ENCODE measurements at places on chromosomes 5 and 9. TPM values are rescaled to one million over a fixed set of nuclear protein-coding genes. Genes with fewer than 3 reads are reported as not detected.

GRCh38 chr5:124538191-124538590 is 208.2 kb downstream of the ZNF608 start:
- no peak for DNase-seq

DNA sequence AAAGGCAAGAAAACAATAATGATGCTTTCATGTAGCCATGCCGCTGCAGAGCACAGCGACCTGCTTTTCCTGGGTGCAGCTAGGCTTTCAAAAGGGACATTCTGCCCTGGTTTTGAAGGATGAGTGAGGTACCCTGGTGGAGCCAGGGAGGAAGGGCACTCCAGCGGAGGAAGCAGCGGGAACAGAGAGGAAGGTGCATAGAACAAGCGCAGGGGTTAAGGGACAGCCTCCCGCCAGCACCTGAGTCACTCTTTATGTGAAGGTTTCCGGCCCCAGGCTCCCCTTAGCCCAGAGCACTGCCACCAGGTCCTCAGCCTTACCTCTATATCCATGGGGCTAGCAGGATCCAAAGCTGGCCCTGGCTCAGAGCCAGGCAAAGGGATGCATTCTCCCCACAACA is 221.1 kb downstream of the CDK5RAP2 start:
- no peak for DNase-seq

GRCh38 chr5:137195483-137195882 is 303.6 kb downstream of the SPOCK1 start:
- DNase-seq, result no peak

- no peak for DNase-seq
Measured at GRCh38 chr9:17613758-17614157, 34.9 kb downstream of the SH3GL2 start.

LEAP2 gene
- 0.51 TPM for total RNA-seq

SLC30A5 gene
- 14.2 TPM for total RNA-seq

SNAPC3 gene
- 19.9 TPM for total RNA-seq

DNA sequence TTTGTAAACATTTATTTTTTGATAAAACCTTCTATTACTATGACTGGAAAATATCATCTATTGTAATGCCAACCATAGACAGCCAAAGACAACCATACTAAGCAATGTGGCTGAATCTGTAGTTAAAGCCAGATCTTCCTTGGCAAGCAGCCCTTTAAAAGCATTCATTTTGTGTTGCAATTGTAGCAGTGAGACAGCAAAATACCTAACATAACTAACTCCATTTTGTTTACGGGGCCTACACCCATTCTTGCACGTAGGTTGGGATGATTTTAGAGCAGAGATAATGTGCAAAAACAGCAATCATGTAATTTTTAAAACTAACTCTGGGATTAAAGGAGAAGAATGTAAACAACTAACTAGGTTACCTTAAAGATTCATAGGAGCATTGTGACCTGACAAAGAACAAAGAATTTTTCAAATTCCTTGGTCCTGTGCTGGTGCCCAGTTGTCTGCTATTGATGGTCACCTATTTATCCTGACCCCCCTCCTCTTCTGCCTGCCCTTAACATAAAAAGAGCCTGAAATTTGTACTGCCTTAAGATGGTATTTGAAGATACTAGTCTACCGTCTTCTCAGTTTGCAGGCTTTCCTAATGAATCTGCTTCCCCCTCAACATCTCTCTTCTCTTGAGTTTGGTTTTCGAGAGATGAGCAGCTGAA is 10.6 kb downstream of the IFNA1 start:
- no peak for DNase-seq

OXCT1 gene
- total RNA-seq, result 19.6 TPM

DNA sequence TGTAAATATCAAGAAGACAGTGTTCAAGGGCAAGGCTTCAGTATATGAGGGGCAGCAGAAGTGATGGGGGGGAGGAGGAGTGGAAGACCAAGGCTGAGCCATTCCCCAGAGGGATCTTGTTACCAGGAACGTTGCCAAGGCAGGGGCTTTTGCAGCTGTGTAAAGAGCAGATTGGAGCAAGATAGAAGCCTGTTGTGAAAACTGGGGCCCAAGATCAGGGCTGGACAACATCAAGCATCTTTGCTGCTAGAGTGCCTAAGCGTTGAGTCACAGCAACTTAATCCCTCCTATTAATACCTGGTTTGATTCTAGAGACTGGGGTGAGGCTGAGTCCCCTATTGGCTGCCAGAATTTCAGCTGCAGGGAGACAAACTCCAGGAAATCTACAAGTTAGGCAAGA is 18.4 kb upstream of the ERCC6L2 start:
- DNase-seq, result no peak

LCN15 gene
- not detected for total RNA-seq

INSL6 gene
- not detected for total RNA-seq

IFNE gene
- total RNA-seq, result not detected

DNA sequence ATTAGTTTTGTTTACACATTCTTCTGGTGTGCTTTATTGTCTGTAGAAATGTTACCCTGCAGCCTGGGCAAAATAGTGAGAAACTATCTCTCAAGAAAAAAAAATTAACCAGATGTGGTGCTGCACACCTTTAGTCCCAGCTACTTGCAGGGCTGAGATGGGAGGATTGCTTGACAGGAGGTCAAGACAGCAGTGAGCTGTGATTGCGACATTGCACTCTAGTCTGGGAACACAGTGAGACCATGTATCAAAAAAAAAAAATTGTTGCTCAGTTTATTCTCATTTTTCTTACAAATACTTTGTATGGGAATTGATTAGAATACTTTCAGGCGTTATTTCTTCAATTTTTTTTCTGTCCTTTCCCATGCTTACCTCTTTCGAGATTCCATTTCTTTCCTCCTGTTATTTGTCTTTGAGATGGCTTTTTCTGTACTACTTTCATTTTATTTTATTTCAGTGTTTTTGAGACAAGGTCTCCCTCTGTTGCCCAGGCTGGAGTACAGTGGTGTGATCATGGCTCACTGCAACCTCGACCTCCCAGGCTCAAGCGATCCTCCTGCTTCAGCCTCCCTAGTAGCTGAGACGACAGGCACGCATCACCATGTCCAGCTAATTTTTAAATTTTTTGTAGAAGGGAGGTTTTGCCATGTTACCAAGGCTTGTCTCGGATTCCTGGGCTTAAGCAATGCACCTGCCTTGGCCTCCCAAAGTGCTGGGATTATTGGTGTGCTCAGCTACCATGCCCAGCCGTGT is 24.9 kb downstream of the TENT2 start:
- DNase-seq, result no peak

NR4A3 gene
- total RNA-seq, result 40.8 TPM

DNA sequence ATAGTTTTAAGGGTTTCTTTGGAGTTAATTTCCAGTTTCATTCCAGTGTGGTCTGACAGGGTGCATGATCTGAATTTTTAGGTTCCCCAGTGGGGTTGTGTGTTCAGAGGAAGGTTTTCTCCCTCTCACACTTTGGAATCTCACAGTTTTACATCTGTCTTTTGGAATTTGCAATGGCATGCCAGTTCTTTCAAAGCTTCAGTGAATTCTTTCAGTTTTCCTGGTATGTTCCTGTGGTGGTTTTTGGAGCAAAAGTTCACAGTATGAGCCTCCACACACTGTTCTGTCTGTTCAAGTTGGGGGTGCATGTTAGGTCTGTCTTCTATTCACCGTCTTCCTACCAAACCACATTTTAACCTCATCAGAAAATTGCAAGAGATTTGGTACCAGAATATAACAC is 624.2 kb downstream of the KCTD16 start:
- no peak for DNase-seq

GRCh38 chr5:170917113-170917512 is 55.3 kb downstream of the RANBP17 start:
- no peak for DNase-seq

DNA sequence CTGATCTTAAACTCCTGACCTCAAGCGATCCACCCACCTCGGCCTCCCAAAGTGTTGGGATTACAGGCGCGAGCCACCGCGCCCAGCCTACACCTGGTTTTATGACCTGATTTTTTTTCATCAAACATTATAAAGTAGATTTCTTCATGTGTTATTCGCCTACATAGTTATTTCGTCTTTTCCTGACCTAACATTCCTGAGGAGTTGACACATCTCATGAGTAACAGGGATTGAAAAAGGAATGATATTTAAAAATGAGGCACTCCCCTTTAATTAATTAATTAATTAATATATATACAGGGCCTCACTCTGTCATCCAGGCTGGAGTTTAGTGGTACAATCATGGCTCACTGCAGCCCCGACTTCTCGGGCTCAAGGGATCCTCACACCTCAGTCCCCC is 20.2 kb upstream of the MTMR12 start:
- DNase-seq, result no peak

DNA sequence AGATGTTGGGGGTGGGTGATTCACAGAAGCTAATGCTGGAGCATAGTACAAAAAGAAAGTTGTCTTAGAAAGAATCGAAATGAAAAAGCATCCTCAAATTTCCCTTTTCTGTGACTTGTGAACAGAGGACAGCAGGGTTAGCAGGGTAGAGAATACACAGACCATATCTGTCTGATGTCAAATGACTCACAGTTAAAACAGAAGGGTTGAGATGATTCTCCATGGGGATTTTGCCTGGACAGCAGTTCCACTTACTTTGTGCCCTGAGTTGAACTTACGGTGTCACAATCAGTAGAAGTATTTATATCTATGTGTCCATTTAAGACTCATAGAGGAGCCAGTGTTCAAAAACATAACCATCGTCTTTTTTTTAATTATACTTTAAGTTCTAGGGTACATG is 801.6 kb downstream of the KCTD16 start:
- no peak for DNase-seq

DNA sequence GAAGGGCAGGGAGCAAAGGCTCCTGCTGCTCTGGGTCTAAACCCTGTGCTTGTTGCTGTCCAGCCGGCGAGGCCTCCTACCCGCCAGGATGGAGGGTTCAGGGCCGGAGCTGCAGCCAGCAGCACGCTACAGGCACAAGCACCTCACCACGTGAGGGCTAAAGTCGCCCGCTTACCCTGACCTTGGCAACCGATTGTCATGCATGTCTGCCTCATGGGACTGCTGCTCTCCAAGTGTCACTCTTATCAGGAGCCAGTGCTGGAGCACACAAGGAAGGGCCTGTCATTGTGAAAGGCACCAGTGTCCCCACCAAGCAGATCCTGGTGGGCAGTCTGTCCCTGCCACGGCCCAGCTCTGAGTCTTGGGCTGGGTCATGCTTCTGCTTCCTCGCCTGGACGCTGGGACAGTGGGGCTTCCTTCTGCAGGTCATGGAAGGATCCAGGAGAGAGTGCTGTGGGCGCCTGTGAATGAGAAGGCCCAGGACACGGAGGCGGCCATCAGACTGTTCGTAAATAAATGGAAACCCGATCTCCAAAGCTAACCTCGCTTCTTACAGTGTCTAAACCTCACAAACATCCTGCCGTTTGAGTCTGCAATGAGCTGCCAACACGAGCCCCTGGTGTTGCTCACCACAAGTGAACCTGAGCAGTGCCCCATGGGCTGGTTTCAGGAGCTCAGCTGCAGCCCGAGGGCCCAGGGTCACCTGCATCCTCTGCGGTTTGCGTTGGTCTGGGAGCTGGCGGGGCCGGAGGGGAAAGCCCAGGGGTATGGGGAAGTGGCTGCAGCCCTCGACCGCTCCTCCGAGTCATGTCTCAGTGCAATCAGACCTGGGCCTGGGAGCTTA is 58.2 kb upstream of the RXRA start:
- DNase-seq, result no peak

ANKRD55 gene
- total RNA-seq, result not detected

Measured in psoas muscle (tissue), 8 donors.